Foreskin keratinocyte (primary cell): ENCODE measurements at places on chromosomes 6 and 20. TPM values are rescaled to one million over a fixed set of nuclear protein-coding genes. Genes with fewer than 3 reads are reported as not detected.
A peak's percentile ranks its signal among the peaks of the same experiment; 100 is the strongest.

KHDC1L gene
- 0.11 and 0.14 TPM in 2 replicates for polyA plus RNA-seq

RAB32 gene
- polyA plus RNA-seq: 78.4 and 96.0 TPM in 2 replicates

RUNX2 gene
- 1.2 and 1.5 TPM in 2 replicates for polyA plus RNA-seq

CDC40 gene
- polyA plus RNA-seq: 4.5 and 5.6 TPM in 2 replicates

- DNase-seq: no peak
Measured at GRCh38 chr20:52454660-52455059, 263.1 kb upstream of the ZFP64 start.

DNA sequence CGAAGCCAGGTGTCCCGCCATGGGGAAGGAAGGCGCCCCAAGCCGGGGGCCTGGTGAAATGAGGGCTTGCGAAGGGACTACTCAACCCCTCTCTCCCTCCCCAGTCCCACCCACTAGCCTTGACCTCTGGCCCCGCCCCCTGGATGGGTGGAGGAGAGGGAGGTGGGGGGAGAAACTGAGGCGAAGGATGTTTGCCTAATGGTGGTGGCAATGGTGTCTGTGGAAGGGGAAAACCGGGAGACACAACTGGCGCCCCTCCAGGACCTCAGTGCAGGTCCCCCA lies at the start of gene POU5F1:
Gene POU5F1, minus strand, starts transcription at position 83 of the 282 bp plus-strand sequence. Its CDS starts 62 bp downstream, at position 21.
- no peak for DNase-seq

DNA sequence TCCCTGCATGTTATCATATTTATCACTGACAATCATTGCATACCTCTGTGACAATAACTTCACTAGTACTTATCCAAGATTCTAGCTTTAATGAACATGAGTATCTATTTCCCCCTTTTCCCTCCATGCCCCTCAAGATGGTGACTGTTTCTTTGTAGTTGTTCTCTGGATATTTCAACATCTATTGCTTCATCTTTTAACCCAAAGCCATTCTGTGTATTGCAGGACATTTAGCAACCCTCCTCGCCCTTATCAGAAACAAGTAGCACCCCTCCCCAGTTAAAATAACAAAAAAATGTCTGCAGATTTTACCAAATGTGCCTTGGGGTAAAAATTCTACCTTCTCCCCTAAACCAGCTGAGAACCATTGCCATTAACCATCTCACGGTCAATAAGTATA lies 979.8 kb upstream of the MANEA start:
- no peak for DNase-seq

DNA sequence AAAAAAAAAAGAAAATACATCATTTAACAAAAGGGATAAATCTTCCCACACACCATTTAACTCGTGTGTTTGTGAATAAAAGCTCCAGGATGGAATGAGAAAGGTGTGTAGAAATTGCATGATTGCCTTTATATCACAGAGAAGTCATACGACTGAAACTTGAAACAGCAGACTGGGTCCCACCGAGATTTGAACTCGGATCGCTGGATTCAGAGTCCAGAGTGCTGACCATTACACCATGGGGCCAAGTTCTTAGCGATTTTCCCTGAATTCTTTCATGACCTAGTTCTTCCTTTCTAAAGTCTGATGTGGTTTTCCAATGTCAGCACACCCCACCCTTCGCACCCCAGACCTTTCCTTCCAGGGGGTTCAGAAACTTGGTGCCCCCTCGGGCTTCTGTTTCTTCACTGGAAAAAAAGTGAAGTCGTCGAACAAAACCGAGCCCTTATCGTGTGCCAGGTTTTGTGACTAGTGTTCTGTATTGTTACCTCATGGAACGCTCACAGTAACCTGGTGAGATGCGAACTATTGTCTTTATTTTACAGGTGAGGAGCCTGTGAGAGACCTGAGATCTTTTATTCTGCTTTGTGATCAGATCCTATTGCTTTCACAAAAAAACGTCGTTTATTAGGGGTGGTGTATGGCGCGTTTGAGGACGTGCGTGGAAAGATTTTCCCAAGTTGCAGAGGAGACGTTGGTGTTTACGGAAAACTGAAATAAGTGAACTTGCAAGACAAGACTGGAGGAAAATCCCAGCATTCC lies 120.8 kb downstream of the OR2B2 start:
- DNase-seq: peak; percentile 86

DNA sequence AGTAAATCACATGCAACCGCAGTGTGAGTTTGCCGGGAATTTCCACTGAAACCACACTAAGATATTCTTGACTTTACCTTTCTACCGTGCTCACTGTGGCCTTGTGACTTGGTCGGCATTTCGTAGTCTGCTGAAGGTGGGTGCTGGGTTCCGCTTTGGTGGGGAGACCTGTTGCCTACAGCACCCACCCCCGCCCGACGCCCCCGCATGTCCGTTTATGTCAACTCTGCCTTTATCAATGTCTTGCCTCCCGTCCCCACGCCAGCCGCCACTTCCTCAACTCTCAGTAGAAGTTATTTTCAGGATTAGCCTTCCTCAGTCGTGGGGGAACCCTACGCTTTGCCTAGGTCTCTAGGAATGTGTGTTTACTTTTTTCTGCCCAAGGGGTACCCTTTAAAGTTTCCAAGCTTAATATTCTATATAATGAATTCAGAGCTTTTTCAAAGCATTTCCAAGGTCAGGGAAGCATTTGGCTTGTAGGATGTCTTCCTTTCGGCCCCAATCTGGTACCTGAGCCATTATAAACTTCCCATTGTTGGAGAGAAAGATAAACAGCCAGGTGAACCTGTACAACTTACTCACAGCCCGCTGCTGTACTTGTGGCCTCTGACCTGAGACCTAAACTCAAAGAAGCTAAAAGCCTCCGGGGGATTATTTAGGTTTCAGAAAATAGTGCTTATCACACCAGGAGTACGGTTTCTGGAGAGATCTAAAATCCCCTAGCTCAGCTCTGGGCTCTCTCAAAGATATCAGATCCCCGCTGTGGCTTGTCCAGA lies 54.2 kb downstream of the TBC1D7 start:
- DNase-seq: no peak

DNA sequence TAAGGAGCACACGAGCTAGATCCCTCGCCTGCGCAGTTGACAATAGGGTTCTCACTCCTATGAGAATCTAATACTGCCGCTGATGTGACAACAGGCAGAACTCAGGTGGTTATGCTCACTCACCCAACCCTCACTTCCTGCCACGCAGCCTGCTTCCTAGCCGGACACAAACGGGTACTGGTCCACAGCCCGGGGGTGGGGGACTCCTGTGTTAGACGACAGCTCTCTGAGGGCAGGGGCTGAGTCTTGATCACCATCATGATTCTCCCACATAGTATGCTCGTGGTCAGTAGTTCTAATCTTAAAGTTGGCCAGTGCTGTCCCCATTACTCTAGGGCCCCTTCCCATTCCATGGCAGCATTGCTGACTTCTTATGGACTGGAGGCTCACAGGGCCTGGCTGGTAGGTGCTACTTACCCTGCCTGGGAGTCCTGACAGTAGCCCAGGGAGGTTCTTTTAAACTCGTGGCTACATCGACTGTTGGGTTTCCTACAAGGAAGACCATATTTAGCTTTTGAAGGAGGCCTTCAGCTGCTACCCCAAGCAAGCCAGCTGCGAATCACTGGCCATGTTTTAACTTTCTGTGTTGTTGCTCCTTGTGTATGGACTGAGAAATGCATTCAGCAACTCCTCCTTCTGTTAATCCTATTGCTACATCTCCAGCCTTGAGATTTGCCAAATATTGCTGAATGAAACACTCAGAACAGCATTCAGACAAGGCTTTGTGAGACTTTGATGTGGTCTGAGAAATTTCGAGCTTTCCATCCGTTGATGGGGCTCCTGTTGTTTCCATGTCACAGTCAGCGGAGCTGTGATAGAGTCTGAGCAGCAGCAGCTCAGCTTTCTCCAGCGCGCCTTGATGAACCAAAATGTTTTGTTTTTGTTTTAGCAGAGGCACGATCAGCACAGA lies 300.3 kb downstream of the NRN1 start:
- no peak for DNase-seq

DNA sequence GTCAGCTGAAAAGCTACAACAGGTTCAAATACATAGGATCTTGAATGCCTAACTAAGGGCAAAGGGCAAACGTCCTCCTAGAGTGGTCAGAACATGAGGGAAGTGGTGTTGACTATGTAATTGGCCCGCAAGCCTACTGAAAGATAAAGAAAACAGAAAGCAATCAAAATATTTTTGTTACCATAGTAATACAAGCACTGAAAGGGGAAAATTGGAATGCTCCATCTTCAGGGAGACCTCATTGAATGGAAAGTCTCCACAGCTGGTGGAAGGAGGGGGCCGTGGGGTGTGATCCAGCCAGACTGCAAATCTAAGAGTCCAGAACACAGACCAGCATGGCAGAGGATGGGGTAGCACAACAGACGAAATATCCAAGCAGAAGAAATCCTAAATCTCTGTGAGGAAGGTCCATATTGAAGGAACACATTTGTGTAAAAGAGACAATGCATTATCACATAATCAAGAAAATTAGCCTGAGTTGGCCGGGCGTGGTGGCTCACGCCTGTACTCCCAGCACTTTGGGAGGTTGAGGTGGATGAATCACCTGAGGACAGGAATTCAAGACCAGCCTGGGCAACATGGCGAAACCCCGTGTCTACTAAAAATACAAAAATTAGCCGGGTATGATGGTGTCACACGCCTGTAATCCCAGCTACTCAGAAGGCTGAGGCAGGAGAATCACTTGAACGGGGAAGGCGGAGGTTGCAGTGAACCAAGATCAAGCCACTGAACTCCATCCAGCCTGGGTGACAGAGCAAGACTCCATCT lies 39.5 kb downstream of the MTFR2 start:
- DNase-seq: peak; percentile 3

DNA sequence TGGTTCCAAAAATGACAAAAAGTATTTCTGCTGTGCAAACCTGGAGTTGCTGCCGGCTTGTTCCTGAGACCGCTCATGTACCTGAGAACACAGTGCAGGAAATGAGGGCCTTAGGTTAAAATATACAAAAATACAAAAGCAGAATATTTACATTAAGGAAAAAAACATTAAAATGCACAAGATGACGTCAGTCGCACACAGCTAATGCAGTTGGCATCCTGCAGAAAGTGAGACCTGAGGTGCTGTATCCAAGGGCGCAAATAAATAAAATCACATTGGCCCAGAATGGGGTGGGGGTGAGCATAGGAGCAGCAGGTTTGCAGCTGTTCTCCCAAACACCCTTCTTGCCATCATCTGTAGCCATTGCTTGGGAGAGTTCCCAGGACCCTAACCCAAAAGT lies 310.6 kb upstream of the BTBD3 start:
- DNase-seq: no peak

DNA sequence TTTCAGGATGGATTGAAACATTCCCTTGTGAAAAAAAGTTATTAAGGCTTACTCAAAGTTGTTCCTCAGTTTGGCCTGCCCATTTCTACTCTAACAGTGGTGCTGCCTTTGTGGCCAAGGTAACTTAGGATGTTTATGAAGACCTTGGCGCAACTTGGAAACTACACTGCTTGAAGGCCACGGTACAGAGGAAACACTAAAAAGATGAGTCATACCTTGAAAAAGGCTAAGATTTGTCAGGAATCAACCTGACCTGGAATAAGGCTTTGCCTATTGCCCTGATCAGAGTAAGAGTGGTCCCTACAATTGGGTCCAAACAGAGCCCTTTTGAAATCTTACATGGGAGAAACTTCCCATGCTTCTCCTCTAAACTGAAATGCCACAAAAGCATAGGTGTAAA lies 119.9 kb upstream of the MOCS1 start:
- DNase-seq: no peak

GRCh38 chr6:45667300-45667699 lies 289.6 kb upstream of the SUPT3H start:
- DNase-seq: no peak

- no peak for DNase-seq
Measured at GRCh38 chr6:67916399-67916798, 718.7 kb upstream of the ADGRB3 start.

- no peak for DNase-seq
Measured at GRCh38 chr6:124303971-124304370, 500.3 kb downstream of the NKAIN2 start.

DNA sequence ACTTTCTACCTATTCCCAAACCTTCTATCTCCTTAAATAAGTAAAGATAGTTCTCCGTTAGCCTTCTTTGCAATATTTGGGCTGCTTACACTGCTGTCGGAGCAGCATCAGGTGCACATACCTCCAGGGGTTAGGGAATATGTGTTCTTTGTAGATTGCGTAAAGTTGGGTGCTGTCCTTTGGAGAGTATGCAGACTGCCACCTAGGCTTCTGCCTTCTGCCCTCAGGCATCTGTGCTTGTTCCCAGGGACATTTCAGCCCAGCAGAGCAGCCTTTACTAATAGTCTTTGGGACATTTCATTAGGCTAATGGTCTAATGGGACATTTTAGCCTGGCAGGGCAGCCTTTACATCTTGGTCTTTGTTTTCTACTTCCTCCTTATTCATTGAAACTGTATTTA lies 260.6 kb downstream of the TPBG start:
- DNase-seq: no peak

GRCh38 chr6:35470663-35471120 lies 2.5 kb downstream of the RPL10A start:
- DNase-seq: no peak

DNA sequence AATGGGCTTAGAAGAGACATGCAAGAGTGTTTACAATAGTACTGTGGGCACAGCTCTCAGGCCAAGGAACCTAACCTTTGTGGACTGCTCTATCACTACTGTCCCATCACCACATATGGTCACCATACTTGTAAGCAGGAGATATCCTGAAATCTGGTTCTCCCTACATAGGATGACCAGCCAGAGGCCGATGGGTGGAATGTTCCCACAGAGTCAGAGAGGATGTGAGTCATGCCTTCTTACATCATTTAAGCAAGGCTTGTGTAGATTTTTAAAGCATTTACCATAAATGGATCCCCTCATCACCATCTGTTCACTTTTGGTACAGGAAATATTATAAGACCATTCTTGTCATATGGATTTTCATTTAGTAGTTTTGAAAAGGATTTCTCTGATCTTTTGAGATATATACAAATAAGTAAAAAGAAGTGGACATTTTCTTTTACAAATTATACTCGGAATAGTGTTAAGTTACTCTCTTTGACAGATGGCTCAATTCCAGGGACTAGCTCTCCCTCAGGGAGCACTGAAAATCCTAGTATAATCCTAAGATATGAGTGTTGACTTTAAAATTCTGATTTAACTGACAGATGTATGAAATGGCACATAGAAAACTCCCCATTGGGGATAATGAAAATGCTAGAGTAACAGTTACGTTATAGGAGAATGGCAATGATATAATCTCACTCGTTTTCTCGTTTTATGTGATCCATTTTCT lies 6.6 kb downstream of the HTR1B start:
- peak; percentile 91 for DNase-seq

GRCh38 chr20:61965606-61966491 lies 99.8 kb downstream of the TAF4 start:
- no peak for DNase-seq

GRCh38 chr6:218153-219018 lies 73.9 kb upstream of the DUSP22 start:
- DNase-seq: no peak
